ENCODE measurements at places on chromosomes 7 and 10.

GRCh38 chr10:90204956-90205314, 503.5 kb downstream of the KIF20B start:
- no peak for DNase-seq

GRCh38 chr7:90916319-90916718, 320.2 kb downstream of the CDK14 start:
- DNase-seq, result no peak

- no peak for DNase-seq
Observed at GRCh38 chr7:46524350-46524749, 603.3 kb upstream of the IGFBP3 start.

- no peak for DNase-seq
Observed at GRCh38 chr7:79180533-79180932, 272.9 kb downstream of the MAGI2 start.

DNA sequence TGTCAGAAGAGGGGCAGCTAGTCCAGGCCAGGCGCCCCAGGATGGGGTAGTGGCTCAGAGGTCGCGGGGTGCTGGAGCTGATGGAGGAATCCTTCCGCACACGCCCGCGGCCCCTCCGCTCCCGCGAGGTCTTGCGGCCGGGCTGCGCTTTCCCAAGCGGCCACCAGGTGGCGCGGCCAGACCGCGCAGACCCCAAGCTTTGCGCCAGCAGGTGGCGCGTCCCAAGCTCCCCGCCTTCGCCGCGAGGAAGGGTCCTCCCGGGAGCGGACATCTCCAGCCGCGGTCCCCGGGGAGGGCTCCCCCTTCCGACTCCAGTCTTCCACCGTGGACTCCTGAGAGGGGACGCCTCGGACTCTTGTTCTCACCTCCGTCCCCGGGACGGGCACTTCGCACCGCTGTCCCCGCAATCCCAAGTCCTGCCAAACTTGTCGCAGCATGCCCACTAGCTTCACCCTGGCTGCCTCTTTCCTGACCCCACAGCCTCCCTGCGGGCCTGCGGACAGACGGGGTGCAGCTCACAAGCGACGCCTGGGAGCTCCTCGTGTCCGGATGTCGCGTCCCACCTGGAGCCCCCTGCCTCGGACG, 19.4 kb downstream of the KCNK18 start:
- peak; percentile 93 for DNase-seq

DNA sequence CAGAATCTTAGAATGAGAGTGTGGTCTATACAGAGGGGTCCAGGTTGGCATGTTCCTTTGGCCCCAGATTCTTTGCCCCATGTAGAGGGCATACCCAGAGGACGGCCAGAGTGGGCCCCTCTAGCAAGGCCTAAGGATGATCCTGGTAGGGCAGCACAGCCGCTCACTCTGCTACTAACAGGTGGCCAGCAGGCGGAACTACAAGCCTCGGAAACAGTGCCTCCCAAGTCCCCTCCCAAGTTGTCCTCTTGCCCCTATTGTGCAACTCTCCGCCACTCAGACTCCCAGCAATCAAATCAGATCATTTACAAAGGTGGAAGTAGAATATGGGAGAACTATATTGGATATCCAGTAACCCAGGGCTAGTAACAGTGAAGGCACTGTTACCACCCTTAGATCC, 107.4 kb downstream of the STRA8 start:
- DNase-seq, result no peak

DNA sequence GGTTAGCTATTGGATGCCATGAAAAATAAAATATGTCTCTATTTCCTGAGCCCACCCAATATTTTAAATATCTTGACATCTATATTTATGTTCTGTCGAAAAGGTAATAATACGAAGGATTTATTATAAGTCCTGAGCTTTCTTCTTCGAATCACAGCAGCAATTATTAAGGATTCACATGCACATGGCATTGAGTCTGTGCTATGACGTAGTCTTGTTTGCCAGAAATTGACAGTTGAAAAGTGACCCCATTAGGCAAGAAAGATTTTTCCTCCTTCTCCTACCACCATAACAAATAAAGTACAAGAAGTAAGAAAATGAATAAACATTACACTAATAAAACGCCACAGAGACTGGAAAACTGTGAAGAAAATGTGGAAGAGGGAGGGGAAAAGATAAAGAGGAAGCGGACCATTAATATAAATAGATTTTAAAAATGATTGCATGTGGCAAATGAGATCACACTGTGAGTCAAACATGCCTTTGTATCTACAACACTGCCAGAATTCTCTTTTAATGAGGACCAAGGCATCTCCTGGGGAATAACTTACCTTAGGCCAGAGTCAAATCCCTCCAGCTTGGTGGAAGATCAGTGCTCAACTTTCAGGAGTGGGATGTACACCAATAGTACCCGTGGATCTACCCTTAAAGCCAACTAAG, 21.6 kb downstream of the FZD1 start:
- no peak for DNase-seq

DNA sequence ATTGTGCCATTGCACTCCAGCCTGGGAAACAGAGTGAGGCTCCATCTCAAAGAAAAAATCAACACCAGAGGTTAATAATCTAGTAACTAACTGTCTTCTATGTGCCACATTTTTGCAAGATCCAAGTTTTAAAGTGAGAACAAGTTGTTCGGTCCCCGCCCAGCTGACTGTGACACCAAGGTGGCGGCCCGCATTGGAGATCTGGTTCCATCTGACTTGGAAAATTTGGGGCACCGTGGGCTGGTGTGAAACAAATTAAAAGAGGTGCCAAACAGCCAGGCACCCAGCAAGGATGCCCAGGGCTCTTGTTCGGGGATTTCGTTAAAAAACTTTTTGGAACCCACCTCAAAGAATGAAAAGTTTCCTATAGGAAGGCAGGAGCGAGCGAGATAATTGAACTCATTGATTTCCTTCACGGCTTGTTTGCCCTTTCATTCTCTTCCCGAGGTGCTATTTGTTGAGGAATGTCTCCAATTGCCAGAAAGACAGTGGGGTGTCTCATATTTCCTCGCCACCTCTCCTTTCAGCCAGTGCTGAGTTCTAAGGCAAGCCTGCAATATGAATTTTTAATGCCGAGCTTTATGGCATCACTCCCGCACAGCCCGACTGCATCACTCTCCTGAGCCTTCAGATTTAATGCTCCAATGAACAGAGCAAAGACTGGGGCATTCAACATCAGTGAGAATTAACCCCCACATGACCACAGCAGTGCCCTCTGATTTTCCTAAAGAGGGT, 156.9 kb upstream of the SH2B2 start:
- DNase-seq, result no peak

GRCh38 chr10:19892270-19892669, 76.0 kb downstream of the PLXDC2 start:
- no peak for DNase-seq

GRCh38 chr7:78529392-78529791, 730.8 kb downstream of the PHTF2 start:
- no peak for DNase-seq

DNA sequence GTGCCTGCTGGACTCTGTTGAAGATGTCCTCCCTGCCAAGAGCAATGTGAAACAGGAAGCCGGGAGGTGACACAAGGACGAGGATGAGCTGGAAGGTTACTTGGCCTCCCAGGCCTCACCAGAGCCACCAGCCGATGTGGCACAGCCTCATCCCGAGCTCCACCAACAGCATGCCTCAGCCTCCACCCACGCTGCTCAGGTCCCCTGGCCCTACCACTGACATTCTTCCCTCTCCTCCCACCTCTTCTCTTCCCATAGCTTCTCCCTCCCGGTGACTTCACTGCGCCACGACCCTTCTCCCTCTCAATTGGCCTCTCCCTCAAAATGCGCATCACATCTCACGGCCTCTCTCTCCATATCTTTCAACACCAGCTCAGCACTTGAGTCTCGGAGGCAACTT, 249.9 kb downstream of the SKAP2 start:
- no peak for DNase-seq

GRCh38 chr7:4774658-4775249, 669 bp upstream of the AP5Z1 start:
- DNase-seq, result no peak

GRCh38 chr10:60989400-60989876, 45.5 kb upstream of the RHOBTB1 start:
- DNase-seq, result no peak

Data from osteocyte (in vitro differentiated cells).